ENCODE measurements at places on chromosomes 7 and 10. TPM values are rescaled to one million over a fixed set of nuclear protein-coding genes. Genes with fewer than 3 reads are reported as not detected.

The PLEKHS1 gene
- not detected for total RNA-seq

GRCh38 chr7:138459413-138460175 lies 465 bp upstream of the TRIM24 start:
- peak; percentile 98 for DNase-seq

- no peak for DNase-seq
These were observed 22.9 kb downstream of the ABRAXAS2 start for GRCh38 chr10:124824507-124824906.

The OGDHL gene
- total RNA-seq = 0.40 TPM

- DNase-seq = no peak
These were observed 270.0 kb downstream of the USP6NL start for GRCh38 chr10:11341283-11341960.

DNA sequence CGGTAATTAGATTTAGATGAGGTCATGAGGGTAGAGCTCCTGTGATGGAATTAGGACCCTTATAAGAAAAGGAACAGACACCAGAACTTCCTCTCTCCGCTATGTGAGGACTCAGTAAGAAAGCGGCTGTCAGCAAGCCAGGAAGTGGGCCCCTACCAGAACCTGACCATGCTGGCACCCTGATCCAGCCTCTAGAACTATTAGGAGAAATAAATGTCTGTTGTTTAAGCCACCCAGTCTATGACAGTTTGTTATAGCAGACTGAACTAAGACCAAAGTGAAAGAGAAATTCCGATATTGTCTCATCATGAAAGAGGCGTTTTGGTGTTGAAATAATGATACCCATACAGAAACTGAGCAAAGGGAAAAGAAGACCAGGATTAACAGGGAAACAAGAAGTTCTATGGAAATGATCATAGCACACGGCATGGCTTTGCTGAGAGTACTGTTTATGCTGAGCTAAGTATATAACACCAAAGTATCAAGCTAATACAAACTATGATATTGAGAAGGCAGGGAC lies 9.2 kb downstream of the CLEC2L start:
- no peak for DNase-seq

The NODAL gene
- not detected for total RNA-seq

DNA sequence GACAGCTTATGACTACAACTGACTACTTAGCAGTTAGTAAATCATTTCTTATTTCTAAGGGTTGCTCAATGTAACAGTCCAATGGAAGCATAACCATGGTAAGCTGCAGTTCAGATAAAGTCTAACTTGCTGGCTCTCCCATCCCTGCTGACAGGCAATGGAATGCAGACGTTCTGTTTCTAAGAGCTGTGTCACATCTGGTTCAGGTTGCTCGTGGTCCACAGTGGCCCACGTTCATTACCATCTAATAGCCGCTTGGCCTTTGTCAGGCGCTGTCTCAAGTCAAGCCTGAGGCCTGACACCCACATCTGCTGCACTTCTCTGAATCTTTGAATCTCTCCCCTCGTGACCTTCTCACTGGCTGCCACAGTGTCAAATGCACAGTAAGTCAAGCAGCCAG lies 240.8 kb downstream of the FGFR2 start:
- DNase-seq = no peak

GRCh38 chr7:82615527-82615926 lies 171.9 kb upstream of the CACNA2D1 start:
- no peak for DNase-seq

GRCh38 chr7:139570119-139570518 lies 46.6 kb downstream of the CLEC2L start:
- no peak for DNase-seq

DNA sequence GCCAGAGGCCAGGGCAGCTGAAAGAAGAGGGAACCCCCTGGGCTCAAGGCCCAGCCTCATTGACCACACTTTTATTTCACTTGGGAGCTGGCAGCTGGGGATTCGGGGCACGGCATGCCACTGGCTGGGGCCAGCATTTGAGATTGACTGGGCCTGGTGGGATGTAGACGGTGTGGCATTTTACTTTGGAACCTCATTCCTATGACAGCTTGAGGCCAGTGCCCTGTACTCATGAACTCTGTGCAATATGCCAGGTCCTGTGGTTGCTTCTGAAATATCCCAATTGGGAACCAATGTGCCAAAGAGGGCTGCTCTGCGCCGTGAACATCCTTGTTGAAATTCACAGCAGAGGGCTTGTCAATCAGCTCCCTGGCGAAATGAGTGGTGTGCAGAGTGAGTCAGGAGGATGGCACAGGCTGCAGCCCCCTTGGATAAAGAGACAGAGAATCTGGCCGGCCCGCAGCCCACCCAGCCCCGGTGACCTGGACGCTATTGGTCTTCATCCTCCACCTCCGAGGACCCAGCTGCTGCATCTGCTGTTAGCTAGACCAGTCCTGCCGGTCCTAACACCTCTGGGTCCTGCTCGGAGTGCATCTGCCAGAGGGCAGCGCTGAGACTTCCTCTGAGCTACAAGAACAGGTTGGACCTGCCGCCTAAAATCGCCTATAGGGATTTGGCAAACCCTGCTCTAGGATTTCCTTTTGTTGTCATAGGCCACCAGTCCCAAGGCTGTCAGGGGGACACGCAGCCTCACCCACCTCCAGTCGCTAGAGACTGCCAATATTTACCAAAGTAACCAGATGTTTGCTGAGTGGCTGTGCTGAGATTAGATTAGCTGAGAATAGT lies 58.0 kb downstream of the PRKAG2 start:
- no peak for DNase-seq

- no peak for DNase-seq
These were observed 52.3 kb upstream of the GJD4 start for GRCh38 chr10:35552650-35553342.

DNA sequence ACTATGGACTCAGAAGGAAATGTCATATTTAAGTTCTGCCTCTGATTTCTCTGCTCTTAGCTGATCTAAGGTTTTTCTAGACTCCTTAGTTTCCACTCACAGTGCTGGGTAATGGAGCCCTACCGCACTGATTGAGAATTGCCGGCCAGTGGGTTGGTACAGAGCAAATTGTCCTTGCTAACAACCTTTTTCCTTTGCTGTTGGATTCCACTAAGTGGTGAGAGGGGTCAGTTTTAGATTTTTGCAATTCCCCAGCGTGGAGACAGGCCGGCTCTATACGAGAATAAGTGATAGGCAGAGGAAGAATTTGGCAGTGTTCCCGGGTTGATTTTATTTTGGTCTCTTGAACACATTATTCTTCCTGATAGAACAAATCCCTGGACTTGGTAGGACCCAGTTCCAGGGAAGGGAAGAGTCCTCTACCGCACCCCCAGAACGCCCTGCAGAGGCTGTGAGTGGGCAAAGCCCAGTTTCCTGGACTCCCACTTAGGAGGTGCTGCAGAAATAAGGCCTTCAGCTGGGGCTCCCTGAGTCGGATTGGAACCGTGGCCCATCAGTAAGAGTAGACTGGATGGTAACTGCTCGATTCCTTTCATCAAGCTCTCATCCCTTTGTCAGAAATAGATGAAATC lies 3.0 kb upstream of the NRP1 start:
- DNase-seq = no peak

- no peak for DNase-seq
These were observed 164.9 kb upstream of the AGR3 start for GRCh38 chr7:17046666-17047065.

The SFXN2 gene
- total RNA-seq = 12.8 TPM

GRCh38 chr10:110052916-110053315 lies 45.1 kb downstream of the ADD3 start:
- DNase-seq = no peak

DNA sequence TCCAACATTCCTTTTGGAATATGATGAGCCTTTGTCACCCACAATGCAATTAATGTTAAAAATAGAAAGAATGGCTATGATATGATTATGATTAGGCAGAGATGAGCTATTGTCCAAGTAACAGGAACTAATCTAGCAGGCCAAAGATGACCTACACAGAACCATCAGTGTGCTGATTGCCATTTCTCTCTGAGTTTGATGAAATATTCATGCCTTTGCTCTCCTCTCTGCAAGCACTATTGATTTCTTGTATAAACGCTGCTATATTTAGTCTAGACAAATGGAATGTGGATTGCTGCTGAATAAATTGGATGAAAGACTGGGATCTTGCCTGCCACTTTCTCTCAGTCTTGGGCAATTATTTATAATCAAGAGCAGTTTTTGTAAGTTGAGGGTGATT lies 85.4 kb downstream of the HDAC9 start:
- DNase-seq = no peak

DNA sequence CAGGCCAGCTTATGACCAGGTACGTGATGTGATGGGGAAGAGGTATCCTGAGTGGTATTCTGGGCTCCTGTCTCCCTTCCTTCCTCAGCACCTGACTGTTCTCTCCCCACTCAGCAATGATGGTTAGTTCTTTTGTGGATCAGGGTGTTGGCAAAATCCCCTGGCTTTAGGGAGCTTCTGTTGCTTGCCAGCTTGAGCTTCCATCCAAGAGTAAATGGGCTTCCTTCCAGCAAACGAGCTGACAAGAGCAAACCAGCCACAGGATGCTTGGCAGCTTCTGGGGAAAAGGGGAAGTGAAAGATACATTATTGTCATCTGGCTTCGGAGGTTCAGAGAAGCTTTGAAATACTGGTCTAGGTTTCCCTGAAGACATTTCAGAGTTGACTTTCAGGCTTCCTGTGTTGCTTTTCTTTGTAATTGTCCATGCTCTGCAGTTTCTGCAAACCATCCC lies 5.2 kb downstream of the DUSP5 start:
- DNase-seq = no peak

DNA sequence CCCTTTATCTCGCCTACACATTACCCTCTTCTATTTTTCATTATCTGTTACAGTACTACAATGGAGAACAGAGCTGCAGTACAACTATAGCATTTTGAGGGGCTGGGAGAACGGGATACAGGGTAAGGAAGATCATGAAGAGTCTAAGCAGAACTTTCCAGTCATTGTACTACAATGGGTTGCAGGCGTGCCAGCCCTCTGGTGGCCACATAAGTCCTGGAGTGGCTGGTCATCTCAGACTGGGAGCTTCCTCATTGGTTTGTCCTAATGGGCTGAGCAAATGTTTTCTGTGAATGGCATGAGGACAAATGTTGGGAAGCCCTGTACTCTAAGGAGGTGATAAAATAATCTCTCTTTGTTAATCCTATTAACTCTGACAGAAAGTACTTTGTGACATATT lies 33.0 kb downstream of the TMEM106B start:
- no peak for DNase-seq

- DNase-seq = no peak
These were observed 93.5 kb downstream of the NRP1 start for GRCh38 chr10:33240931-33241330.

The CAV2 gene
- not detected for total RNA-seq

DNA sequence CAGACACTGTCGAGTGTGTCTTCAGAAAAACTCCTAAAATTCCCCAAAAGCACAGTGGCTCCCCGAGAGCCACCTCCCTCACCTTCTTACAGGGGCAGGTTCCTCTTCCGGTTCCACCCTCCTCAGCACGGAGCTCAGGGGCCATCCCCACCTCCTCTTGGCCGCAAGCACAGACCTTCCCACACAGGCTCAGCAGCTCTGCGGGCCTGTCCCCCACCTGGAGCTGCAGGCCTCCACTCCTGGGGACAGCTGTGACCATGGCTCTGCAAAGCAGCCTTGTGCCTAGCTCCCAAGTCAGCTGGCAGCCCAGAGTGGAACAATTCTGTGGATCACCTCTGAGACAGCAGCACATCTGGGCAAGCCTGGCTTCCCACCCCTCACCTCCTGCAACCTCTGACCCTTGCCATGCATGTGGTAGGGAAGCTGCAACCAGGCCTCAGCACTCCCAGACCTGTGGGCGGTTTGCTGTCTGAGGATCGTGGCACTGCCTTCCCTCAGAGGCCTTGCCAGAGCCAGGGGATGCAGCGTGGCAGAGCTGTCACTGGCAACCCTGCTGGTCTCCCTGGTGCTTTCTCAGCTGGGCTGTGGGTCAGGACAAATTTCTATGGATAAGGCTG lies 79.7 kb downstream of the ALOX5 start:
- DNase-seq = no peak

The CHST15 gene
- total RNA-seq = 0.36 TPM

GRCh38 chr10:76169246-76169645 lies 737.8 kb downstream of the LRMDA start:
- DNase-seq = no peak

DNA sequence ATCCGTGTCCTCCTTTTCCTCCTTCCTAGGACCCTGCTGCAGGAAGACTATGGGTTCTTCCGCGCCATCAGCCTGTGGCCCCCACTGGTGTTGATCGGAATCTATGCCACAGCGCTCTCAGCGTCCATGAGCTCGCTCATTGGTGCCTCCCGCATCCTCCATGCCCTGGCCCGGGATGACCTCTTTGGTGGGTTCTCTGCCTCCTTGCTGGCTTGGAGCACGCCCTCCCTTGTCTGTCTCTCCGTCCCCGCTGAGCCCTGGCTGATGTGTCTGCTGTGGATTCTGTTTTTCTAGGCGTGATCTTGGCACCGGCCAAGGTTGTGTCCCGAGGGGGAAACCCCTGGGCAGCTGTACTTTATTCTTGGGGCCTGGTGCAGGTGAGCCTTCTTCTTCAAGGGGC lies 7.3 kb upstream of the TRIP6 start:
- no peak for DNase-seq

DNA sequence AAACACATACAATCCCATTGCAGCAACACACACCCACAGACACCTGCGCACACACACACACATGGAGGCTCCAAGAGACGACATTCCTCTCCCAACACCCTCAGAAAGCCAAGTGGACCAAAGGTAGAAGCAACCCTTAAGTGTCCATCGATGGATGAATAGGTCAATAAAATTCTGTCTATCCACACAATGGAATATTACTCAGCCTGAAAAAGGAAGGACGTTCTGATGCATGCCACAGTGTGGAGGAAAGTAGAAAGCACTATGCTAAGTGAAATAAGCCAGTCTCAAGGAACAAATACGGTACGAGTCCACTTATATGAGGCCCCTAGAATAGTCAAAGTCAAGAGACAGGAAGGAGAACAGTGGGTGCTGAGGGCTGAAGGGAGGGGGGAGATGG lies 174.4 kb downstream of the GRID1 start:
- DNase-seq = no peak

GRCh38 chr7:98075801-98076200 lies 30.9 kb upstream of the LMTK2 start:
- no peak for DNase-seq

The UNCX gene
- total RNA-seq = not detected

DNA sequence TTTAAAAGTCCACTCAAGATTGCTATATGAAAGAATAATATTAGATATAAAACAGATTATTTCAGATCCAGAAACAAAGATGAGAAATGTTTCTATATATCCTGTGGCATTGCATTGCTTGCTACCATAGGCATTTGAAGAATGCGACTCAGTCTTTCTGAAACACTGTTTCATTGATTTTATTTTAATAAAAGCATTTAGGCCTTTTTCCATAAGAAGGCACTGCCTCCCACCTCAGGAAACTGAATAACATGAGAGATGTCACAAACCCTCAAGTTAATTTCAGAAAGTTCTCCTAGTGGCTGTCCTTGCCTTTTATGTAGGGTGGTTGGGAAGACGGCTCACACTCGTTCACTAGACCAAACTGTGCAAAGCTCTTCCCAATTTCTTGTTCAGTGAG lies 23.3 kb downstream of the PRPS1L1 start:
- DNase-seq = no peak

DNA sequence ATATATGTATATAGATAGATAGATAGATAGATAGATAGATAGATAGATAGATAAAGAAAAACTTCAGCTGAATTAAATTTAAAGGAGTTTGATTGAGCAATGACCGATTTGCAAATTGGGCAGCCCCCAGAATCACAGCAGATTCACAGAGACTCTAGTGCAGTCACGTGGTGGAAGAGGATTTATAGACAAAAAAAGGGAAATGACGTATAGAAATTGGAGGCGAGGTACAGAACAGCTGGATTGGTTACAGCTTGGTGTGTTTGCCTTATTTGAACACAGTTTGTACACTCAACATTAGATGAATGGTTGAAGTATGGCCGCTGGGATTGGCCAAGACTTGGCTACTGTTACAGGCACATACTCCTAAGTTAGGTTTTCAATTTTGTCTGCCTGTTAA lies 8.2 kb upstream of the PODXL start:
- no peak for DNase-seq
